ENCODE measurements at places on chromosomes 11 and 22.

- no peak for DNase-seq
Measured at GRCh38 chr22:34702279-34702678, 363.7 kb upstream of the ISX start.

DNA sequence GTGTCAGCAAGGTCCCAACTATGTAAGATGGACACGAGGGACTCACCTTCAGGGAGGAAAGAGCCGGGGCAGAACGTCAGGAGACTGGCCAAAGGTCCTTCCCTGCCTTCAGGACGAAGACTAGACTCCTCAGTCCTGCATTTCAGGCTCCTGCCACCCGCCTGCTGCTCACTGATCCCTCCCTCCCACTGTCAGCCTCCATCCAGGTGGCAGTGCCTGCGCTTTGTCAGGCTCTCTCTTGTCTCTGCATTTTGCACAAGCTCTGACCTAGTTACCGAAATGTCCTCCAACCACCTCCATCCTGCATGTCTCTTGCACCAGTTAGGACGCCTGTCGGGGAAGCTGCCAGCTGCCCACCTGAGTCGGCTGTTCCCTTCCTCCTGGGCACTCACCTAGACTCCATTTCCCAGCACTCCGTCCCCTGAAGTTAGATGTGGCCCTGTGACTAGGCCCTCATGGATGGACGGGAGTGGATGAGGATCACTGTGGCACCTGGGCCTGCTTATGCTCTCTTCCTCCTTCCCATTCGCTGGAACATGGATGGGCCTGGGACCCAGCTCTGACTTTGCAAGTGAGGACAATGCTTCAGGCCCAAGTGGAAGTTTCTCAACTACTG, 8.0 kb downstream of the B3GNT6 start:
- no peak for DNase-seq

- DNase-seq: no peak
Measured at GRCh38 chr11:65916391-65916790, 2.5 kb downstream of the C11orf68 start.

DNA sequence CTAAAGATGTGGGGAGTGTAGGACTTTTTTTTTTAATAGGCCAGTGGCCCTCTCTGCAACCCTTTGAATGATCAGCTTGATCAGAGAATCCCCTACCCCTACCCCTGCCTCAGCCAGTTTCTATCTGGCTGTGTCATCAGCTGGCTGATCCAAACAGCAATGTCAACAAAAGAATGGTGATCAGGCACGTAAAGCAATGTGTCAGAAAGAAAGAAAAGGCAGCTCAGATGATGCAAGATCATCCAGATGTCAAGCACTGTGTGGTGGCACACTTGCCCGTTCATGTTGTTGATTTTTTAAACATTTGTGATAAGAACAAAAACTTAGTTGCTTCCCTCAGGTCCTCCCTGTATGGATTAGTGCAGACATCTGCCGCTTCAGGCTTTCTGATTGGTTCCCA, 26.3 kb upstream of the EHF start:
- no peak for DNase-seq

DNA sequence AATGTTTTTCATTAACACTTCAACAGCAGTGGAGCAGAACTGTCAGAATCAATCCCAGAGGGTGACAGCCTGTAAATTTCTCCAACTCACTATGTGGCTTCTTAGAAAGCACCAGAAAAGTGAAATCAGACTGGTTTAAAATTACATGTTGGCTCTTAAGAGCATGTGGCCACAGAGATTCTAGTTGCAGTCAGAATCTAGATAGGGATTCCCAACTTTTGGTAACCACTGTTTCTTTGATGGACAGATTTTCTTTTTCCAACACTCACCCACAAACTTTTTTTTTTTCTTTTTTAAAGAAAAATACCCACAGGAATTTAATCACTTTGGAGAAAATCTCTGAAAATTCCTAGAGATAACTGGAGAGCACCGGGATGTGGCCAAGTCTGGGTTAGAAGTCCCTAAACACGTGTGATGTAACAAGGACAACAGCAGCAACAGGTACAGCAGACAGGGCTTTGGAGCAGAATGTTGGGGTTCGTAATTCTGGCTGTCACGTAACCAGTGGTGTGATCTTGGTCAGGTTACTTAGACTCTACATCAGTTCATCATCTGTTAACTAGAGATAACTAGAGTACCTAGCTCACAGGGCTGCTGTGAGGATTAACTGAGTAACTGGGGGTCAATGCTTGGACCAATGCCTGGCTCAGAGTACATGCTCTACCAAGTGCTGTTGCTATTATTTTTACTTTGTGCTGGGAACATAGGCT, 100.1 kb downstream of the NAT10 start:
- DNase-seq: no peak

DNA sequence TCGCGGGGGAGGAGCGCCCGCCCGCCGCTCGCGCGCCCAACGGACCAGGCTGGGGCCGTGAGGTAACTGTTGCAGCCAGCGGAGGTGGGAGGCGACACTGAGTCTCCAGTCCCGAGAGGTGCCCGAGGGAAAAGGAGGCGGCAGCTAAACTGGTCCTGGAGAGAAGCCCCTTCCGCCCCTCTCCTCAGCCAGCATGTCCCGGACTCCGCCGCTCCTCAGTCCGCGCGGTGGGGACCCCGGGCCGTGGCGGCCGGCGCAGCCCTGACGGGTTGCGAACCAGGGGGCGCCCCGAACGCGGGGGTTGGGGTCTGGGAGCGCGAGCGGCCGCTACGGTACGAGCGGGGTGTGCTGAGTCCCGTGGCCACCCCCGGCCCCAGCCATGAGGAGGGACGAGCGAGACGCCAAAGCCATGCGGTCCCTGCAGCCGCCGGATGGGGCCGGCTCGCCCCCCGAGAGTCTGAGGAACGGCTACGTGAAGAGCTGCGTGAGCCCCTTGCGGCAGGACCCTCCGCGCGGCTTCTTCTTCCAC, at the start of gene PDE3B:
PDE3B (plus strand) TSS at position 108 of the 529 bp plus-strand sequence; CDS start at position 380, 272 bp downstream.
- peak; percentile 31 for DNase-seq

GRCh38 chr11:117993988-117994745, 8.0 kb downstream of the IL10RA start:
- DNase-seq: no peak

GRCh38 chr11:3635641-3636375, 6.0 kb downstream of the ART5 start:
- DNase-seq: no peak

- DNase-seq: no peak
Measured at GRCh38 chr11:125153837-125154236, 10.7 kb upstream of the PKNOX2 start.

- no peak for DNase-seq
Measured at GRCh38 chr11:11756718-11757117, 85.1 kb upstream of the USP47 start.

- DNase-seq: no peak
Measured at GRCh38 chr11:72432347-72433287, 1.7 kb downstream of the CLPB start.

- no peak for DNase-seq
Measured at GRCh38 chr11:28615542-28615941, 507.4 kb downstream of the METTL15 start.

DNA sequence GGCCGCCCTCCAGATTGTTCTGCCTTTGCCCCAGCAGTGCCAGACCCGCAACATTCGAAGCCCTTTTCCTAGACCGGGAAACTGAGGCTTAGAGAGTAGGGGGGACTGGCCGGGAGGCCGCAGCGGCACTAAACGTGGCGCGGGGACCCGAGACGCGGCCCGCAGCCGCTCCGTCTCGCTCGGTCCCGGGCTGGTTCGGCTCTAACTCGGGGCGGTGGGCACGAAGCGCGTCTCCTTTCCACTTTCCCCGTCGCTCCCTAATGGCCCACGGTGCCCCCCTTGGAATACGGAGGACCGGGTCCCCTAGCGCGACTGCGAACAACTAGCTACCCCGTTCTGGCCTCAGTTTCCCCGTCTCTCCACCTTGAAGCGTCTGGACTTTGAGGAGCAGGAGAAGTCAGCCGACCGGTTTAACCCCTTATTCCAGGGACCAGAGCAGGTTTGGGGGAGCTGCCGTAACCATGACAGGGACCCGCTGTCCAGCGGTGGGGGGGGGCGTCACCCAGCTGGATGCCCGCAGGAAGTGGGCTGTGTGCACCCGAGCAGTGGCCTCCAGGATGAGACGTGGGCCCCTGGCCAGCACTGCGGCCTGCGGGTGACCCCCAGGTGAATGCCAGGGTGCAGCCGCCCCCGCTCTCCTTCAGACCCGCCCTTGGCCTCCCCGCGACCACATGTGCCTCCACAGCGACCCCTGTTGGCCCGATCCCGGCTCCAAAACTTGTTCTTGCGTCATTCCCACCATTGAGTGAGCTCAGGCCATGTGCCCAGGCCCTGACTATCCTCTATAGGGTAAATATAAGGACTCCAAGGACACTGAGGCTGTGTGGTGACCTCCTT, 1.1 kb downstream of the CDC42EP1 start:
- peak; percentile 80 for DNase-seq

DNA sequence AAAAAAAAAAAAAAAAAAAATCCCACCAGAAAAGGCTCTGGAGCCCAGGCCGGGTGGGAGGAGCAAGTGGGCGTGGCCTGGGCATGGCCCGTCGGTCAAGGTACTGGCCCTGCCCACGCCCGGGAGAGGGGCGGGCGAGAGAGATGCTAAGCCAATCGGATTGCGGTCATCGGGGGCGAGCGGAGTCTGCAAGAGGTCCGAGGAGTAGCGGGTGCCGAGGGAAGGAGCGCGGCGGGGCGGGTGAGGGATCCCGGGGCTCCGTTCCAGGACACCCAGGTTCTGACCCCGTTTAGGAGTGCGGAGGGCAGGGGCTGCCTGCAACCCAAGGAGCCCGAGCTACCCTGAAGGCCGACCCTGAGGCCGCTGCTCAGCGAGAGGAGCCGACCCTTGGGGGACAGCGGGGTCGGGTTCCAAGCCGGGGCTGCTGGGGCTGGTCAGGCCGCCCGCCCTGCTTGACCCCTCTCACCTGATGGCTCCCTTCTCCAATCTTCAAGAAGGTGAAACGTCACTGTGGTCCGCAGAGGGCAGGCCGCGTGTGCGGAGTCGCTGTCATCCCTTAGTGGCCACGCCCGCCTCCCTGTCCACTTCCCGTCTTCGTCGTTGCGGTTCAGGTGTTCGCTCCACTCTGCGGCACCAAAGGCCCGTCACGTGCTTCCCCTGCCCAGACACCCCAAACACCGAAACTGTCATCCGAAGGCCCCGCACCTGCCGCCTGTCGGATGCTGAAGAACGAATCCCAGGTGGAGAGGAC, 11.1 kb upstream of the TAB1 start:
- DNase-seq: peak; percentile 62

- DNase-seq: no peak
Measured at GRCh38 chr11:112013497-112014164, 11.6 kb upstream of the DLAT start.

DNA sequence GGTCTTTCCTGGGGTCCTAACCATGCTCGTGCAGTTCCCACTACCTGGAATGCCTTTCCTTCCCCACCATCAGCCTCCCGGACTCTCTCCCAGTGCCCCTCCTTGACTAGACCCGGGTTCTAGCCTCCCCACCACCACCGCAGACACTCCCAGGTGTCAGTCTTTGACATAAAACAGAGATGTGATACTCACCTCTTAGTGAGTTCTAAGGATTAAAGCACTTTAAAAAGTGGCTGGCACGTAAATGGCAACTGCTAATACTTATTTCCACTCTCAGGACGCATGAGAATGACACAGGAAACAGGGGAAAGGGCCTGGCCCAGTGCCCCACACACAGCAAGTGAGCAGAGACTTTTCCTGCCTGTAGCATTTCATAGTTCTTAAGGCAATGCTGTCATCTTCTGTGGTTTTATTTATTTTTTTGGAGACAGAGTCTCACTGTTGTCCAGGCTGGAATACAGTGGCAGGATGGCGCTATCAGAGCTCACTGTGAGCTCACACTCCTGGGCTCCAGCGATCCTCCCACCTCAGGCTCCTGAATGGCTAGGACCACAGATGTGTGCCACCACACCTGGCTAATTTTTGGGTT, 1.9 kb upstream of the SLC25A45 start:
- no peak for DNase-seq

DNA sequence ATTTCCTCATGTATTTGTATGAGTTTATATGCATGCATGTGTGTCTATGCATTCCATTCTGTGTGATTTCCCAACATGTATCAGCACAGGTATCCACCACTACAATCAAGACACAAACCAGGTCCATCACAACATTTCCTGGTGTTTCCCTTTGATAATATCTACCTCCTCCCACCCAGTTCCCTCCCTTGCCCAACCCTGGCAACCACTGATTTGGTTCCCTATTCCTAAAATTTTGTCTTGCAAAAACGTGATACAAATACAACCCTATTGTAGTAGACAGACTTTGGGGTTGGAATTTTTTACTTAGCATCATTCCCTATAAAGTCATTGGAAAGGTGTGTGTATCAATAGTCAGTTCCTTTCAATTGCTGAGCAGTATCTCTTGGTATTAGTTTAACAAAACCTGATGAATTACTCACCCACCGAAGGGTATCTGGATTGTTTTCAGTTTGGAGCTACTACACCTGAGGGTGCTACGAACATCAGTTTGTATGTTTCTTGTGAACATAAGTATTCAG, 51.8 kb upstream of the IGLL5 start:
- DNase-seq: no peak

GRCh38 chr11:65305501-65306268, 9.0 kb upstream of the CDC42EP2 start:
- DNase-seq: no peak

GRCh38 chr22:35582218-35582860, 34.8 kb downstream of the MB start:
- no peak for DNase-seq

DNA sequence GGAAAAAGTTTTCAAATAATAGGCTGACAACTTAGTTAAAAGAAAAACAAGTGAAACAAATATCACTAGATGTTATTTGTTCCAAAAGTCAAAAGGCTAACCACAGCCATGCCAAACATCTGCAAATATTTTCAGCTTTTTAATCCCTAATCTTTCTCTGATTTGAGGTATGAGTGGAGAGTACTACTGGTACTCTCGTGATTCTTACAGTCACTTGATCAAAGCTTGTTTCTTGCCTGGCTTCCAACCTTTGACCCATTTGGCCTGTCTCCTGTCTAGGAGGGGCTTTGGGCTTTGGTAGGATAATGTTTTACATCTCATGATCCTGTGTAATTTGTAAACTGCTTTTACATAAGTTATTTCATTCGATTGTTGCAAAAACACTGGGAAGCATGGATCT, 301.8 kb upstream of the SORL1-AS1 start:
- DNase-seq: no peak

DNA sequence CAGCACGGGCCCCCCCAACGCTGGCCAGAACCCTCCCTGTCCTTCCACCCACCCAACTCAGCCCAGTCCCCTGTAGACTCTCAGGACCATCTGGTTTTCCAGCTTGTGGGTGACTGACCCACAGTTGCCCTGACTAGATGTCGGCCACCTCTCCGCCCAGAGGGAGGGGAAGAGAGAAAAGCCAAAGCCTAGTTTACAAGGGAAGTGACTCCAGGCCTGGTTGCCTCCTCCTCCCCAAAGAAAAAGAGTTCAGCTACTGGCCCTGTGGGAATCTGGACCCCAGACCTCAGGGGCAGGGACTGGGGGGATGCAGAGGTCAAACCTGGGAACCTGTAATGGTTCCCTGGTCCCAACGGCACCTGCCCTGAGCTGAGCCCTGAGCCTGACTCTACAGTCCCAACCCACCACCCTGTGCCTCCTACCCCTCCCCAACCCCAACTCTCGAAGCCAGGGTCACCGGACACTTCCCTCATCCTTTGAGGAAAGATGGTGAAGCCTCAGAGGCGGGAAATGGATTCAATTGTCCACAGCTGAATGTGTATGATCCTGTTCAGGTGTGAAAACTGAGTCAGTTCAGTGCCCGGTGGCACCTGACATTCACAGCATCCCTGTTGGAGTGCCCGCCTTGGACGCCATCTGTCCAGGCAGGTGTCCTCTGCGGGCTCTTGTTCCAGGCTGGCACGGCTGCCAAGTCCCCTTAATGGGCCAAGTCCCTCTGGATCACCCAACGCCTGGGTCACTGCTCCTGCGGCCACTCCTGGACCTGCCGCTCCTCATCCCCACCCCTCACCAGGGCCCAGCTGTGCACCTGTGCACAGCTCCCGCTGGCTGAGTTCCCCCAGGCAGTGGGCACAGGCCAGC, 21.0 kb upstream of the WNT7B start:
- no peak for DNase-seq

Data from stimulated activated CD4-positive, alpha-beta T cell treated with anti-CD3 and anti-CD28 coated beads, TNF-alpha, amount 100 ng/mL, for 1 hour (primary cell).